Activated CD4-positive, alpha-beta T cell treated with anti-CD3 and anti-CD28 coated beads, Interleukin-2, amount 10 ng/mL, durations not matched to agents 24 days and 14 days (primary cell): ENCODE measurements at places on chromosomes 6 and 20. TPM values are rescaled to one million over a fixed set of nuclear protein-coding genes. Genes with fewer than 3 reads are reported as not detected.
A peak's percentile ranks its signal among the peaks of the same experiment; 100 is the strongest.

DNA sequence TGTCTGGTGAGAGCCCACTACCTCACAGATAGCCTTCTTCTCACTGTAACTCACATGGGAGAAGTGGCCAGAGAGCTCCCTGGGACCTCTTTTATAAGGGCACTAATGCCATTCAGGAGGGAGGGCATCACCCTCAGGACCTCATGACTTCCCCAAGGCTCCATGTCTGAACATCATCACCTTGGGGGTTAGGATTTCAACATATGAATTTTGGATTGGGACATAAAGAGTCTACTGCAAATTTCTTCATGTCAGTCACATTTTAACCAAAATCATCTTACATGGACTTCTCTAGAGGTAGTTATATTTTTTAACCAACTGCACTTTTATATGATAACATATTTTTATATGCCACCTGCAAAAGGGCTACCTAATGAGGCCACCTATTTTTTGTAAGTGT lies 324.7 kb downstream of the PLCB1 start:
- H3K27ac ChIP-seq: no peak overlapping the region
- H3K4me3 ChIP-seq: no peak overlapping the region
- H3K27me3 ChIP-seq: no peaks in the 10 kb centered on the region
- no peaks in the 10 kb centered on the region for H3K36me3 ChIP-seq
- no peak for DNase-seq

GRCh38 chr20:5072756-5073659 lies 46.8 kb downstream of the PCNA start:
- DNase-seq: no peak
- no peaks in the 10 kb centered on the region for H3K27me3 ChIP-seq
- no peak overlapping the region for H3K27ac ChIP-seq
- no peak overlapping the region for H3K4me3 ChIP-seq
- H3K36me3 ChIP-seq: no peaks in the 10 kb centered on the region
- peaks cover 37% of the 10 kb centered on the region for H3K4me1 ChIP-seq

- no peak for DNase-seq
- H3K4me1 ChIP-seq: no peaks in the 10 kb centered on the region
- H3K27me3 ChIP-seq: peaks cover 13% of the 10 kb centered on the region
- H3K27ac ChIP-seq: no peak overlapping the region
Measured at GRCh38 chr20:17749626-17749977, 49.8 kb downstream of the BANF2 start.

DNA sequence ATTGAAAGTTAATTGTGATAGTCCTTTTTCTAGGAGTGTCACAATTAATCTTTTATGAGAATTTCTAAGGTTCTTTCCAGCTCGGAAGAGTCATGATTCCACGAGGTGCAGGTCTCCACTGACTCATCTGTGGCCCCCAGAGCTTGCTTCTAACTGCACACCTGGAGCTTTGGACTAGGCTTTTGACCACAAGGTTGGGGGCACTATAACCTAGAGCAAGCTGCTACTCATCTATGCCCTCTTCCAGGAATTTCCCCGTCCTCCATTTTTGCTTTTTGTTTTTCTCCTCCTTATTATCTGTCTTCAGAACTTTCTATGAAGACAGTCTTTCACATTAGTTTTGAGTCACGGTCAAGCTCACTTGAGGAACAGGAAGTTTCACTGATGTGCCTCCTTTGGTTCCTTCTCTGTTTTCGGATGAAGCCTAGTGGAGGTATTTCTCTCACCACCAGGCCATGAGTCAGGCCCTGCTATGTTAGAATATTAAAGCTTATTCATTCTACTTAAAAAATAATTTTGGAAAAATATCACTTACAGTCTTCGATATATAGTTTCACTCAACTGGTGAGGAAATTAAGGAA lies 119.2 kb upstream of the INSM1 start:
- H3K4me1 ChIP-seq: no peaks in the 10 kb centered on the region
- no peak overlapping the region for H3K27ac ChIP-seq
- no peak for DNase-seq
- H3K4me3 ChIP-seq: no peak overlapping the region
- no peaks in the 10 kb centered on the region for H3K27me3 ChIP-seq
- H3K36me3 ChIP-seq: no peaks in the 10 kb centered on the region

DNA sequence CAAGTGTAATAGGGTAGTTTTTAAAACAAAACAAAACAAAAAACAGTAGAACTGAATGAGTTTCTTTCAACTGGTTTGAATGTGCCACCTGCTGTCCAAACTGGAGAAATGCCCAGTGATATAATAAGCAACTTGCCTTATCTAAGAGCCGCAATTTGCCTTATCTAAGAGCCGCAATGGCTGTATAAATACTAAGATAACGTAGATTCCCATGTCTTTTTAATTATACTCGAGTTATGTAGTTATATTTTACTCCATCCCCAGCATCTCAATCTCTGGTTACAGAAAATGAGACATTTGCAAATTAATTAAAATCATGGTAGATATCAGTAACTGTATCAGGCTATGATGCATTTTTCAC lies 67.2 kb downstream of the RPP40 start:
- no peak overlapping the region for H3K4me3 ChIP-seq
- peaks cover 32% of the 10 kb centered on the region for H3K4me1 ChIP-seq
- peaks cover 4% of the 10 kb centered on the region for H3K36me3 ChIP-seq
- no peaks in the 10 kb centered on the region for H3K27me3 ChIP-seq

- DNase-seq: no peak
- H3K4me1 ChIP-seq: peaks cover 44% of the 10 kb centered on the region
- peak overlapping the region; percentile 65 for H3K27ac ChIP-seq
- H3K4me3 ChIP-seq: no peak overlapping the region
- peaks cover 7% of the 10 kb centered on the region for H3K36me3 ChIP-seq
Measured at GRCh38 chr20:35318502-35319157, 26.4 kb upstream of the FAM83C start.

DNA sequence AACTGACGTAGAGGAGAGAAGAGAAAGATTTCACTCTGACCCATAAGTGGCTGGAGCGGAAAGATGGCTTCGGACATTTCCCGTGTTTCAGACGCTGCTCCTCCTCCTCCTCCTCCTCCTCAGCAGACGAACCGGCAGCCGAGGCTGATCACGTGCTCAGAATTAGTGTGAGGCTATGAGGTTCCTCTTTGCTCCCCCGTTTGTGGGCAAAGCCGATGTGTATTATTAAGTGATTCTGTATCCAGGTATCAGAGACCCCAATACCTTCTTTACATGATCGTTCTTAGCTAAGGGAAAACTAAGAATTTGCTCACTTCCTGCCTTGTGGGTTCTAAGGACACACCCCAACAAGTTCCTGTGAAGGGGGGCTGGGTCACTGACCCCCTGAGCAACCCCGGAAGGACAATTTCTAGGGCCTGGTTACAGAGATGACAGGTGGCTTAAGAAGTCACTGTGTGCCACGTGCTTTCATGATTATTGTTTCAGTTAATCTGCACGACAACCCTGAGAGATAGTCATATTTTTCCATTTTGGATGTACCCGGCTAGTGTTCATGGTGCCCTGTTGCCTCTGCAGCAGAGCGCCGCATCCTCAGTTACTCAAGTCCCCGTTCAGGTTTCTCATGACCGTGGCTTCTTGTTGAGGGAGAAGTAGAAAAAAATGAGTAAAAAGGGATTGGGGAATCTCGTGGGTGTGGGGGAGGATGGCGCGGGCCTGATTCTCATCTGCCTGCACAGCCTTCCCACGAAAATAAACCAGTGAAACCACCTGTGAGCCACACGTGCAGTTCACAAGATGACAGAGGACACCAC lies 671.8 kb downstream of the QKI start:
- no peak overlapping the region for H3K27ac ChIP-seq
- H3K4me3 ChIP-seq: no peak overlapping the region
- no peaks in the 10 kb centered on the region for H3K36me3 ChIP-seq

DNA sequence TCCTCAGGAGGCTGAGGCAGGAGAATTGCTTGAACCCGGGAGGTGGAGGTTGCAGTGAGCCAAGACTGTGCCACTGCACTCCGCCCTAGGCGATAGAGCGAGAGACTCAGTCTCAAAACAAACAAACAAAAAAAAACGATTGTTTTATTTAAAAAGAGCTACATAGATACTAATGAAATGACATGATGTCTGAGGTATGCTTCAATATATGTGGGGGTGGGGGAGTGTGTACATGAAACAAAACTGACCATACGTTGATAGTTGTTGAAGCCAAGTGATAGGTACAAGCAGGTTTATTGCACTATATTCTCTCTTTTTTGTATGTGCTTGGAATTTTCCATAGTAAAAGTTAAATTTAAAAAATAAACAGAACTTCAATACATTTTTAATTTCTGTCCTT lies 240.1 kb downstream of the TFAP2A start:
- no peaks in the 10 kb centered on the region for H3K36me3 ChIP-seq
- no peak for DNase-seq
- no peak overlapping the region for H3K4me3 ChIP-seq
- H3K27ac ChIP-seq: no peak overlapping the region
- H3K27me3 ChIP-seq: no peaks in the 10 kb centered on the region
- no peaks in the 10 kb centered on the region for H3K4me1 ChIP-seq

DNA sequence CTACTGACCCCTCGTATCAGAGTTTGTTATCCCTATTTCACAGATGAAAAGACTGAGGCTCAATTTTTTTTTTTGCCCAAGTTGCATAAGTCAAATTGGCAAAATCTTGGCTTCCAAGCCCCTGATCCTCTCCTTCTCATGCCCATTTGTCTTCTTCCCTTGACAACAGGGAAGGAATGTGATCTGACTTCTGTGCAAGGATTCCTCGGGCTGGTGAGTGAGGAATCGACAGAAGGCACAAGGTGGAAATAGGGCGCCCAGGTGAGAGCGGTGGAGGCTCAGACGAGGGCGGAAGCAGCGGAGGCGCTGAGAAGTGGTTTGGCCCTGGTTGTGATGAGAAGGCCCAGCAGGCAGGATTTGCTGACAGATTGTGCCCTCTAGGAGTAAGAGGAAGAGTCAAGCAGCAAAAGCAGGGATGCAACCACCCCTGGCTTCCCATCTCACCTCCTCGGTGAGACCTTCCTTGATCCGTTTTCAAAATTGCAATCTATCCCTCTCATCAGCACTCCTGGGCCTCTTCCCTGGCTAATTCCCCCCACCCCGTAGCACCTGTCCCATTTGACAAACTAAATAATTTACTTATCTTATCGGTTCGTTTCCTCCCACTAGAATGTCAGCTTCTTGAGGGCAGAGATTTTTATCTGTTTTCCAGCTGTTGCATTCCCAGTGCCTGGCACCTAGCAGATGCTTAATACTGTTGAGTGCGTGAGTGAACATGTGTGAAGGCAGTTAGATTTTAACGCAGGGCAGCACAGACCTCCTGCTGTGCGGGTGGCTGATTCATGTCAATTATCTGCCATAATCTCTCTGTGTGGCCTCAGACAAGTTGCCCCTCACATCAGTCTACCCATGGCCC lies 3.7 kb upstream of the SIRPA start:
- H3K27me3 ChIP-seq: peaks cover 53% of the 10 kb centered on the region
- no peak overlapping the region for H3K4me3 ChIP-seq
- H3K27ac ChIP-seq: no peak overlapping the region
- DNase-seq: no peak

DNA sequence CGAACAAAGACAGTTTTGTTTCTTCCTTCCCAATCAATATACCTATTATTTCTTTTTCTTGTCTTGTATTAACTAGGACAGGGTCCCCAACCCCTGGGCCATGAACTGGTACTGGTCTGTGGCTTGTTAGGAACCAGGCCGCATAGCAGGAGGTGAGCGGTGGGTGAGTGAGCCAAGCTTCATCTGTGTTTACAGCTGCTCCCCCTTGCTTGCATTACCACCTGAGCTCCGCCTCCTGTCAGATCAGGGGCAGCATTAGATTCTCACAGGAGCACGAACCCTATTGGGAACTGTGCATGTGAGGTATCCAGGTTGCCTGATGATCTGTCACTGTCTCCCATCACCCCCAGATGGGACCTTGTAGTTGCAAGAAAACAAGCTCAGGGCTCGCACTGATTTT lies 151.9 kb downstream of the CDKAL1 start:
- peaks cover 21% of the 10 kb centered on the region for H3K4me1 ChIP-seq
- no peak overlapping the region for H3K27ac ChIP-seq
- no peaks in the 10 kb centered on the region for H3K27me3 ChIP-seq

- H3K4me1 ChIP-seq: peaks cover 8% of the 10 kb centered on the region
- DNase-seq: no peak
- H3K27me3 ChIP-seq: no peaks in the 10 kb centered on the region
Measured at GRCh38 chr6:53703047-53703446, 37.5 kb upstream of the KLHL31 start.

DNA sequence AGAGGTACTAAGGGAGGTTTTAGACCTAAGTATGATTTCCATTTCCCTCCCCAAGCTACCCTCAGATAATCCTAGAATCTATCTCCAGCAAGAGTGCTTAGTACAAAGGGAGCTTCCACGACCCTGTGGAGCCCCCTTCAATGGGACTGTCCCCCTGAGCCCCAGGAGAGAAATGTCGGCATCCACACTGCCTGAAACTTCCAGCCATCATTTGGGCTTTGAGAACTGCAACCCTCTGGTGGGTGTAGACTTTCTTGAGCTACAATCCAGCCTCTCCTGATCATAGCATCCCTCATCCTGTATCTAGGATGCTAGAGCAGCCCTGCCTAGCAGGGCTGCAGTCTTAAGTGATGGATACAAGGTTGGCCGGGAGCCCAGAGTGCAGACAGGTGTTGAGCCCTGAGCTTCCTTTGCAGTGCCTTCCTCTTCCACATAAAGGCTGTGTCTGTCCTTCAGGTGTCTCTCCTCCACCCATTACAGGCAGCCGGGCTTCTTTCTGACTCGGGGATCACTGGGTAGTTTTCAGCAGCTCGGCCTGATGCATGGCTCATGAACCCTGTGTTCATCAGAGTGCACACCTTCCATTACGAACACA lies 424.5 kb downstream of the PREX1 start:
- no peak overlapping the region for H3K4me3 ChIP-seq
- peaks cover 2% of the 10 kb centered on the region for H3K27me3 ChIP-seq
- no peaks in the 10 kb centered on the region for H3K4me1 ChIP-seq
- H3K27ac ChIP-seq: no peak overlapping the region
- no peaks in the 10 kb centered on the region for H3K36me3 ChIP-seq

DNA sequence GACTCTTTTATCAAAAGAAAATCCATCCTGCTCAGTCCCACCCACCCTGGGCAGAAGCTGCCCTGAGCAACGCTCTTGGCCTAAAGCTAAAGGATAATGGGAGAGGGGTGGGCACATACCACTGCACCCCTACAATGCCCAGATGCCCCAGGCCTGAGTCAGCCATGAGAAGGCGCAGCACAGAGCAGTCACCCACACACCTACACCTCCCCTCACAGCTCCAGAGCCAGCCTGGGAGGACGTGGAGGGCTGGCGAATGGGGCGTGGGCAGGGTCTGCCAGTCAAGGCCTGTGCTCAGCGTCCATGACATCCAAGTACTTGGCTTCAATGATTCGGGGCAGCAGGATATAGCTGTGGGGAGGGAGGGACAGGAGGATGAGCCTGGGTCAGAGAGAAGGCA lies 11.5 kb downstream of the SLC4A11 start:
- H3K27ac ChIP-seq: no peak overlapping the region
- no peaks in the 10 kb centered on the region for H3K27me3 ChIP-seq
- peaks cover 6% of the 10 kb centered on the region for H3K36me3 ChIP-seq
- no peak for DNase-seq

SAPCD1 gene
- 15.0 and 17.7 TPM in 2 replicates for total RNA-seq

PRICKLE4 gene
- not detected in 2 replicates for total RNA-seq

OR2J3 gene
- not detected in 2 replicates for total RNA-seq

WFDC12 gene
- total RNA-seq: not detected in 2 replicates

PAX1 gene
- not detected in 2 replicates for total RNA-seq

RBPJL gene
- not detected in 2 replicates for total RNA-seq

DEFB112 gene
- total RNA-seq: not detected in 2 replicates

RIPPLY2 gene
- total RNA-seq: not detected in 2 replicates

TFAP2D gene
- not detected in 2 replicates for total RNA-seq
